CD4-positive, alpha-beta T cell treated with Interleukin-15 for 4 hours (primary cell): ENCODE measurements at places on chromosomes 3 and 15.

- DNase-seq = no peak
These were observed 19.8 kb upstream of the TNFSF10 start for GRCh38 chr3:172542999-172543398.

DNA sequence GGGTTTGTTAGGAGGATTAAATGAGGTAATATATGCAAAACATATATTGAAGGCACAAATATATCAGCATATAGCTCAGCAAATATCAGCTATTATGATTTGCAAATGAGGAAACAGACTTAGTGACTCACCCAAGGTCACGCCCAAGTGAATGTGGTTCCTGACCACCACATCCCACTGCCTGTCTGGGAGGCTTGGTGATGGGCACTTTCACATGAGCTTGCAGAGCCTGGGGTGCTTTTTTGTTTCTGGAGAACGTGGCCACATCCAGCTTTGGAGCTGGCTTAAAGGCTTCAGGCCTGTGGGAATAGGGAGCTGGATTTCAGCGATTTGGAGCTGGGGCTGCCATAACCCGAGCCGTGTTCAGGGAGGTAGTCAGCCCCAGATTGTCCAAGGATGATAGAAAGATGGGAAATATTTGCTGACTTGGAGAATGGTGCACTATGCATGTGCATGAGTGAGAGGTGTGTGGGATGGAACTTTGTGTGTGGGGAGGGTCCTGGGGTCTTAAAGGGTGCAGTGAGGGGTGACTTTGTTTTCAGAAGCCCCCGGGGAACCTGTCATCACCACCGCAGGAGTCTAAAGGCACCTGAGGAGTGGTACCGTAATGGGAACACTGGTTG, 12.0 kb upstream of the FGD5 start:
- no peak for DNase-seq

DNA sequence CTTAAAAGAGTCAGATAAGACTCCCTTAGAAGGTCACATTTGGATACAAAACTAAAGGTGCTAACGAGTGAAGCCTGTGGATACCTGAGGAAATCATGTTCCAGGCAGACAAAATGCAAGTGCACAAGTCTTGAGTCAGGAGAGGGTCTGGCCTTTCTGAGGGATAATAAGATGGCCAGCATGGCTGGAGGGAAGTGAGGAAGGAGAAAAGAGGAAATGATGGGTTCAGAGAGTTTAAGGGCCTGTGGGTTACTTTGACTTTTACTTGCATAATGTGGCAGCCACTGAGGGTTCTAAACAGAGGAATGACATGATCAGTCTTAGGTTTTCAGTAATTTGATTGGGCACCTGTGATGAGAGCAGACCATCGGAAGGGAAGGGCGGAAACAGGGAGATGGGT, 3.5 kb upstream of the ROPN1B start:
- DNase-seq = no peak

DNA sequence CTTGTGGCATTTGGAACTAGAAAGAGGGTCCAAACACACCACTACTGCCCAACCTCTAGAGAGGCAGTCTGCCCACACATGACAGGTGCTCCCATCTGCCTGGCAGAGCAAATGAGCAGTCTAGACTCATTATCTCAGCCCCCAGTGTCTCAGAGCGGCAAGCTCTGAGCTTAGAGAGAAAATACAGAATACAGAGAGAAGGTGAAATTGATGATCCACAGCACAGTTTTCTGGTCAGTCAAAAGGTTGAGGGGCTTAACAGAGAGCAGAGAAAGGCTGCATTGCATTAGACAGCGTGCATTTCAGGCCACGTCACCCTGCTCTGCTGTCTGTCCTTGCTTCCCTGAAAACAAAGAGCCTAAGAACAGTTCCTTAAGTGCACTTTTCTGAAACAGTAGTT, 135.1 kb downstream of the KCNMB2 start:
- no peak for DNase-seq

GRCh38 chr15:40128766-40129660, 20.3 kb upstream of the BMF start:
- DNase-seq = no peak

- peak; percentile 68 for DNase-seq
These were observed 1.2 kb upstream of the LCTL start for GRCh38 chr15:66566963-66567531.

- peak; percentile 54 for DNase-seq
These were observed 2.6 kb upstream of the FOXP1 start for GRCh38 chr3:71585887-71586809.

DNA sequence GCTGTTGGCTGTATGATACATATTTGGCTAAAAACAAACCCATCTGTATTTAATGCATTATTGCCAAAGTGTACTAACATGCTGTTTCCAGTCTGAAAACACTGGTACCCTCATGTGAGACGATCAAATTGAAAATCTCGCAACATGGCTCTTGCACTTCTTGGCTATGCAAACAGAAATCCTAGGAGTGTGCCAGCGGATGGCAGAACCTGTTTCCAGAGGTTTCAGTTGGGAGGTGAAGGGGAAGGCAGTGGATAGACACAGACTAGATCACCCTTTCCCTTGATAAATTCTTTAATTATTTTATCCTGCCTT, 350.3 kb downstream of the TUSC7 start:
- DNase-seq = no peak

DNA sequence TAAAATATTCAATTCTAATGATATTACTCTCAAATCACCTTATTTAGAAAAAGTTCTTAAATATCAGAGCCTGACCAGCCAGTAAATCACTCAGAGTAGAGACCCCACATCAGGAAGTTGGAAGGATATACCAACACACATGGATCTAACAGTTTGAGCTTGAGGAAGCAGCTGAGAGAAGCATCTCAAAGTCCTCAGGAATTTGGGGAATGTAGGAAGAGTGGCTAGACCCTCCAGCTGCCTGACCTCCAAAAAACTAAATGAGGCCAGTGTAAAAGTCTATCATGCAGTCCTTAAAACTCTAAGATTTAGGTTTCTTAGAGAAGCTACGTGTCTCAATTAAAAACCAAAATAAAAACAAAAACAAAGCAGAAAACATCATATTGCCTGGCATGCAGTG, 55.4 kb downstream of the SETD2 start:
- DNase-seq = no peak

GRCh38 chr3:41126472-41126871, 72.8 kb upstream of the CTNNB1 start:
- no peak for DNase-seq

- DNase-seq = no peak
These were observed at the start of gene MUSTN1 for GRCh38 chr3:52834871-52835501. MUSTN1 (minus strand) TSS chr3:52835019; CDS start chr3:52834948, 71 bp downstream.

DNA sequence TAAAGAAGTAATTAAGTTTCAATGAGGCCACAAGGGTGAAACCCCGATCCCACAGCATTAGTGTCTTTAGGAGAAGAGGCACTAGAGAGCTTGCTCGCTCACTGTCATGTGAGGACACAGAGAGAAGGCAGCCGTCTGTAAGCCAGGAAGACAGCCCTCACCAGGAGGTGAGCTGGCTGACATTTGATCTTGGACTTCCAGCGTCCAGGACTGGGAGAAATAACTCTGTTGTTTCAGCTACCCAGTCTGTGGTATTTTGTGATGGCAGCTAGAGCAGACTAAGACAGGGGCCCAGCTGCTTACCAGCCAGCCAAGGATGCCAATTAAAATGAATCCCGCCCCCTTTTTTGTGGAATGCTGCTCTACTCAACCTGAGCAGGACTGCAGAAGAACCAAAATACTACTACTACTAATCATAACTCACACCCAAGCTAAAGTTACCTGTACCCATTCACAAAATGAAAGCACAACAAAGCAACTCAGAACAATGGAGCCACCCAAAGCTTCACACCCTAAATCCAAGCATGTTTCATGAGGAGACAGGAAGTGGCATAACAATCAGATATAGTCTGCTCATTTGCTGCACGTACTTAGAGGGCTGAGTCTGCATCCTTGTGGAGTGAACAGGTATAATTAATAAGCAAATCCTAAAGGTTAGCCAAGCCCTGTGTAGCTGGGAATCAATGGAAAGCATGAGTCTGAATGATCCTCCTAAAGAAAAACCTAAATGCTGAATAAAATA, 35.6 kb upstream of the RHCG start:
- no peak for DNase-seq
